CD4-positive, alpha-beta T cell treated with Interleukin-2 at 100 ng/mL for 4 hours (primary cell): ENCODE measurements at places on chromosomes 2 and 18.

DNA sequence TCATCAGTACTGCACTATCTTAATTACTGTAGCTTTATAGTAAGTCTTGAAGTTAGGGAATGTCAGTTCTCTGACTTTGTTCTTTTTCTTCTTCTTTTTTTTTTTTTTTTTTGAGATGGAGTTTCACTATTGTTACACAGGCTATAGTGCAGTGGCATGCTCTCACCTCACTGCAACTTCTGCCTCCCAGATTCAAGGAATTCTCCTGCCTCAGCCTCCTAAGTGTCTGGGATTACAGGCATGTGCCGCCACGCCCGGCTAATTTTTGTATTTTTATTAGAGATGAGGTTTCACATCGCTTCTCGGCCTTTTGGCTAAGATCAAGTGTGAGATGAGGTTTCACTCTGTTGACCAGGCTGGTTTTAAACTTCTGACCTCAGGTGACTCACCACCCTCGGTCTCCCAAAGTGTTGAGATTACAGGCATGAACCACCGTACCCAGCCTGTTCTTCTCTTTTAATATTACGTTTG lies 41.9 kb upstream of the TANC1 start:
- DNase-seq = no peak

DNA sequence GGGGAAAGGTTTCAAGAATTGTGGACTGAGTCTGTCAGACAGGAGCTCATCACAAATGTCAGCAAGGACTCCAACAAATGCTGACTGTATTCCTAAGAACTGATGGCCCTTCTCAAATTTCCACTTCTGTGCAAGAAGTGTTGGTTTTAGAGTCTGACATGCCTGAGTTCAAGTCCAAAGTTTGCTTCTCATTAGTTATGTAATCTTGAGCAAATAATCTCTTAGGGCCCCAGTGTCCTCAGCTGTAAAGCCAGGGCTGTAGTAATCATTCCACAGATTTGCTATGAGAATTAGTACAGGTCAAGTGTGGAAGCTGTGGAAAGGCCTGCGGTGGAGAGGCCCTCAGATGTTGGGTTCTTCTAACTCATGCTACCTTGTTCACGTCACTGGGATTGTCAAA lies 23.9 kb downstream of the MEP1B start:
- DNase-seq = no peak

DNA sequence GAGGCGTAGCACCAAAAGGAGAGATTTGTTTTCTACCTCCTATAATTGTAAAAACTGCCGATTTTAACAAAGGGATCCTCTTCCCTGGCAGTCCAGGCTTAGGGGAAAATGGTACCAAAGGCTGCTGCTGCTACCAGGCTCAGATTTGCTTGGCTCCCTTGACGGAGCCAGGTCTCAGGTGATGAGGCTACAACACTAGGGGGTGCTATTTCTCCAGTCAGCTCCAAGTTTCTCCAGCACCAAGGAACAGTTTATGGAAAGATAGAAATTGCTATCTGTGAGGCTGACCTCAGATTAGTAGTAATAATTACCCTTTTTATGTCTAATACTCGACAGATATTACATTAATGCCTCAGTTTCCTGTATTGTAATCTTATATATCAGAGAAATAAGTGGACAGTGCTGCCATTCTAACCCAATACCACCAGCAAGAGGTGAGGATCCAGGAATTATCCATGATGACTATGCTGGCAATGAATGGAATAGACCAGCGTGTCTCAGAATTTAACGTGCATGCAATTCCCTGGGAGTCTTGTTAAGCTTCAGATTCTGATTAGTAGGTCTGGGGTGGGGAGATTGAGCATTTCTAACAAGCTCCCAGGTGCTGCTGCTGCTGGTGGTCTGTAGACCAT lies 111.3 kb downstream of the ESCO1 start:
- DNase-seq = peak; percentile 38

- no peak for DNase-seq
Measured at GRCh38 chr18:27860011-27860410, 316.9 kb downstream of the CDH2 start.

DNA sequence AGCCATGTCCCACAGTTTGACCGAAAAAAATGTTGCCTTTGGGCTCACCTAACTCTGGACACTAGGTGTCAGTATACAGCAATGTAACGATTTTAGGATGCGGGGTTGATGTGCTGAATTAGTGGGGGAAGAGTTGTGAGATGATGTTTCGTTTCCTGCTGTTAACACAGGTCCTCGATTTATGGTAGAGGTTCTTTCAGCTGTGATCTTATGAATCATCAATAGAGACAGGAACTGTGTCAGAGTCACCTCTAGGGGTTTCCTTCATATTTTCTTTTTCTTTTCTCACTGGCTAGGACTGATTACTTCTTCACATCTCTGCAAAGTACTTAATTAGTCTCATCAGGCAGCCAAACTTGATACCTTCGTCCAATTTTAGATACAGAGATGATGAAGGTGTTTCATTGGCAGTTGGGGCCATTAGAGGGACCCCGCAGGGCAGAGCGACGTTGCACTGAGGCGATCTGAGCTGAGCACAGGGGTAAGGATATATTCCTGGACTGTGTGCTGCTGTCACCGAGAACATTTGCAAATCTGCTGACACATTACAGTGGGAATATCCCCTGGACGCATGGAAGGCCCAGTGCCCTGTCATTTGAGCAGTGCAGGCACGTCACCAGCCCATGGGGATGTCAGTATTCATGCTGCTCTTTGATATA lies 10.2 kb upstream of the MMADHC start:
- DNase-seq = peak; percentile 80

- DNase-seq = no peak
Measured at GRCh38 chr2:12212841-12213597, 466.6 kb downstream of the LPIN1 start.

GRCh38 chr2:145416640-145417039 lies 896.7 kb upstream of the ZEB2 start:
- DNase-seq = no peak

GRCh38 chr2:80519699-80520291 lies 215.2 kb upstream of the LRRTM1 start:
- no peak for DNase-seq

DNA sequence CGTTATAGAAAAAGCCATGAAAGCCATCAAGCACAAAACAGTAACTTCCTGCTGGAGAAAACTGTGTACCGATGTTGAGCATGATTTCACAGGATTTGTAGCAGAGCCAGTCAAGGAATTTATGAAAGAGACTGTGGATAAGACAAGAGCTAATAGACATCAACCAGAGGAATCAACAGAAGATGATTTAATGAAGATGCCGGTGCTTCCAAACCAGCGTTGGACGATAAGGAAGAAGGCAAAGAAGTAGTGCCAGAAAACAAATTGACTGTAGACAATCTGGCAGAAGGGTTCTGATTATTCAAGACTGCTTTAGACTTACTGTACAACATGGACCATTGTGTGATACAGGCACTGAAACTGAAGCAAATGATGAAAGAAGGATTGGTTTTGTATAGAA lies 49.5 kb upstream of the GAREM2 start:
- DNase-seq = no peak

DNA sequence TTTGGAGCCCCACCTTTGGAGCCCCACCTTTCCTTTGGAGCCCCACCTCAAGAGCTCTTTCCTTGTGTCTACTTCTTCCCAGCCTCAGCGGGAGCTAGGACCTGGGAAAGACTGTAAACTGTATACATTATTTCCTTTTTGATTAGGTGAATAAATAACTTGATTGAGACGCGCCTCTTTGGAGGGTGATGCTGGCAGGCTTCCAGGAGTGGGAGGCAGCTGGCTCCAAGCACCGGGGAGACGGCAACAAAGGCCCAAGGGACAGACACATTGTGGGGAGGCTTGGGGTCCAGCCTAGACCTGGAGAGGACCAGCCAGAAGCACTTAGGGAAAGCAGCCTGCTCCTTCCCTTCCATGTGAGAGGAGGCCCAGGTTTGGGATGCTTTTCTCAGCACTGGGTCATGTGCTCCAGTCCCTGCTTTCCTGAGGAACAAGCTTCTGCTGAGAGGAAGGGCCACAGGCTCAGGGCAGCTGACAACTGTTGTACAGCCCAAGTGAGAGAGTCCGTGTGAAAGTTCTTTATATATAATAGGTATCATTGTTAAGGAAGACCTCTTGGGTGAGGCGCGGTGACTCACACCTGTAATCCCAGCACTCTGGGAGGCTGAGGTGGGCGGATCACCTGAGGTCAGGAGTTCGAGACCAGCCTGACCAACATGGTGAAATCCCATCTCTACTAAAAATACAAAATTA lies 297.2 kb upstream of the SLC14A2 start:
- DNase-seq = no peak

DNA sequence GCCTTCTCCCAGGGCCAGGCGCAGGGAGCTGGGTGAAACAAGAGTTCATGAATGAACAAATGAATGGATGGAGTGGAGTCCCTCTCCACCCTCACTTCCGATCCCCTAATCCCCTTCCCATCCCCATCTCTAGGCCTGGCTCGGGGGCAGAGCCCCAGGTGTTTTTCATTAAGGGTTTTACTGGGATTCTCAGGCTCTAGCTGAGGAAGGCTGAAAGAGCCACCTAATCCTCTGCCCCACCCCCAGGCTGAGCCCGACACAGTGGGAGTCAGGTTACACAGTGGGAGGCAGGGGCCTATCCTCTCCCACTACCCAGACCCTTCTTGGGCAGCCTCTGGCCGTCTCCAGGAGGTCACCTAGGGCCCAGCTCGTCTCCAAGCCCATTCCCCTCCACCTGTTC lies 36.1 kb downstream of the SDC1 start:
- DNase-seq = no peak

GRCh38 chr18:36153771-36154170 lies 24.1 kb downstream of the ELP2 start:
- no peak for DNase-seq

DNA sequence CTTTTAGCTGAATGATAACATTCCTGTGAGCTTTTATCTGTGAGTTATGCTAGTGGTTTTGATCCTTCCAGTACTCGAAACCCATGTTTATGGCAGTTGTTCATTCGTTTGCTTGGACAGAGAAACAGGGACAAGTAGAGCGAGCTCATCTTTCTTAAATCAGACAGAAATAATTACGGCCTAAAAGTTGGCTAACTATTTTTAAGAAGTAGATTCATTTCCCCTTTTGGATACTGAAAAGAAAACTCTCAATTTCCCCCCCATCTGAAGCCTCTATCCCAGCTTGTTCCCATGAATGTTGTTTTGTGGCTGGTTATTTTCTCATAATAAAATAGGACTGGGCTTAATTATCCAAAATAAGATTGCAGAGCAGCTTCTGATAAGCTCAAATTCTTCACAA lies 67.1 kb downstream of the ANTXR1 start:
- DNase-seq = no peak

- no peak for DNase-seq
Measured at GRCh38 chr2:117801826-117802225, 12.7 kb upstream of the DDX18 start.
